GM10248 (cell line): ENCODE measurements at places on chromosomes 16 and 17.

GRCh38 chr17:59160157-59161025 lies 4.8 kb downstream of the PRR11 start:
- peak; percentile 22 for DNase-seq

DNA sequence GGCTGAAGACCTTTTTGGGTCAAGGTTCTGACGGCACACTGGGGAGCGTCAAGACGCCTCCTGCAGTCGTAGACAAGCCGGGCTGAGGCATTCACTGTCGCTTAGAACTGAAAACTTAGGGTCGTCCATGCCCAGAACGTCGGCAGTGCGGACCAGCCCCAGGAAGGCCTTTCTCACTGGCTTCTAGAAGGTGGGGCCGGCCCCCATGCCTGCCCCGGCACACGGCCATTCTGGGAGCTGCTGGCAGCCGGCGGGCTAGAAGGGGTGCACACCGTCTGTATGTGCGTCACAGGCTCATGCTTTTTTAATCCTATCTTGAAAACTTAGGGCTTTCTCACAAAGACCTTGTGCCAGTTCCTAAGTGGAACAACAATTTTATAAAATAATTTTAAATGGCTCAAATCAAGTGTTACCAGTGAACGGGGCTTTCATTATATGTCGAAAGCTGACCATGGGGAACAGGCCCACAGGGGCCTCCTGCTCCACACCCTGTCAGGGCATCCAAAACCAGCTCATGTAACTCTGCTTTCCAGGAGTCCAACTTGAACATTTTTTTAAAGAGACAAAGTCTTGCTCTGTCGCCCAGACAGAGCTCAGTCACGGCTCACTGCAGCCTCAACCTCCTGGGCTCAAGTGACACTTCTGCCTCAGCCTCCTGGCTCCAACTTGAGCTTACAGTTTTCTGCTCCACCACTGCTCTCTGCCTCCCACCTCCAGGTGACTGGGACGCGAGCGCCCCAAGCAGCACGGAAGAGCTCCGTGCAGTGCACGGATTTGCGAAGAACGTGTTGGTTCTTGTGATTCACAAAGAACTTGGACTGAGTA lies 111.2 kb downstream of the ANKRD11 start:
- DNase-seq = no peak

- no peak for DNase-seq
Measured at GRCh38 chr16:12354296-12354833, 377.8 kb downstream of the SNX29 start.

DNA sequence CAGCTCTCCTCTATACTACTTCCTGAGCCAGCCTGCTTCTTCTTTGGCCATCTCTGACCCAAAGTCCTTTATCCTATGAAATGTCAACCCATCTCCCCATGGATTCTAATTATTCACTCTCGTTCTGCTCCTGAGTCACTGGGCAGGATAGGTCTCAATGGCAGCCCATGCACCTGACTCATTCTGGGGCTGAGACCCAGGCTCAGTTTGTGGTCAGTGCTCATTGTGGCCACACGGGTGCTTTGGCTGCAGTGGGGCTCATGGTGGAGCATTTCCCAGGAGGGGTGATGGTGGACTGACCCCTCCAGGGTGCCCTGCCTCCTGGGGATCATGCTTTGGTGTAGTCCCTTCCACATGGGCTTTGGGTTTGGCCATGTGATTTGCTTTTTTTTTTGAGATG lies 154.8 kb upstream of the WSCD1 start:
- no peak for DNase-seq

- no peak for DNase-seq
Measured at GRCh38 chr16:29791845-29792807, 1.6 kb downstream of the KIF22 start.
